Stimulated activated CD8-positive, alpha-beta memory T cell treated with anti-CD3 and anti-CD28 coated beads, Interleukin-2, amount 100 ng/mL, for 48 hours (primary cell): ENCODE measurements at places on chromosomes 11 and 22.

DNA sequence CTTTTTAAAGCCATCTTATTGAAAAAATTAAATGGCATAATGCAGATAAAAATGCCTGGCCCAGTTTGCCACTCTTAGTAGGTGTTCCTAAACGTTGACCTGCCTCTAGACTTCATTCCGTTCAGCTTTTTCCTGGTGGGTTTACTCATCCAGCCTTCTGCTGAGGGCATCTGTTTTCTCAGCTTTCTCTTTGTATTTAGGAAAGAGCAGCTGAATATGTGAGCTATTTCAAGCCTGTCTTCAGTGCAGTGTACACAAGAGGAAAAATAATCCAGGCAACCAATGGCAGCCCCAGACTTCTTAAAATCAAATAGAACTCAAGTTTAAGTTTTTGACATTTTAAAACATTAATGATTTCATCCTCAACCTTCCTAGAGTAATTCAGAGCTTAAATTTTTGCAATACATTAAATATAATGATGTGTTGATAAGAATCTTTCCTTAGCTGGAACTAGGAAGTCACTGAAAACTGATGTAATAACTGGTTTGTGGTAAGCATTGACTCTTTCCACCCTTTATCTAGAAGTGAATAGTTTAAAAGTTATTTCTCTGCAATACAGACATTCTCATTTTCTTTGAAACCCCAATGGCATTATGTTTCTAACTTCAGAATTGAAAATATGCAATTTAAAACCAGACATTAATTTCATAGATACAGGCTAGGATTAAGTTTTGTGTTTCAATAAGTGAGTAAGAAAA lies 165.4 kb downstream of the AASDHPPT start:
- DNase-seq = no peak

DNA sequence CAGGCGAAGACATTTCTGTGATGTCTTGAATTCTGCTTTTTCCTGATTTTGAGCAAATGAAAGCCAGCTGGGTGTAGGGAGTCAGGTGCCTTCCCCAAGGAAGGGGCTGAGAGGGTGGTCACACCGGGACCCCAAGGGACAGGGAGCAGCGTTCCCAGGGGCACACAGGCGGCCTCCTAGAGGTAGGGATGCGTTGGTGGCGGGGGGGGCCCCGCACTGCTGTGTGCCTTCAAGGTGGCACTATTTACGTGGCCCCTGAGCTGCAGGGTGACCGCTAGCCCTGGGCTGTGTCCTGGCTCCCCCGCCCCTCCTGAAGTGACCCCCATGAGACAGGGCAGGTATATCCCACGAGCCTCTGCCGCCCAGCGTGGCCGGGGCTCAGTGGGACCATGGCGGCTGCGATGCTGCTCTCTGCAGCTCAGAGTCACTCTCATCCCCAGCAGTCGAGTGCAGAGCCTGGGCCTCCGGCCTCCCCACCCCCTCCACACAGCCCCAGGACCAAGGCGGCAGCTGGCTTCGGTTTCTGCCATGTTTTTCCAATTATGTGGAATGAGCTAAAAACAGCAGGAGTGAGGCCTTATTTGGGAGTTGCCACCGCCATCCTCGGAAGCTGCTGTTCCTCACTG lies 60.9 kb downstream of the LRP5 start:
- no peak for DNase-seq

GRCh38 chr11:130429983-130430382 lies 1.6 kb upstream of the ADAMTS8 start:
- DNase-seq = no peak

- no peak for DNase-seq
Observed at GRCh38 chr11:16378906-16379305, 22.6 kb upstream of the SOX6 start.

DNA sequence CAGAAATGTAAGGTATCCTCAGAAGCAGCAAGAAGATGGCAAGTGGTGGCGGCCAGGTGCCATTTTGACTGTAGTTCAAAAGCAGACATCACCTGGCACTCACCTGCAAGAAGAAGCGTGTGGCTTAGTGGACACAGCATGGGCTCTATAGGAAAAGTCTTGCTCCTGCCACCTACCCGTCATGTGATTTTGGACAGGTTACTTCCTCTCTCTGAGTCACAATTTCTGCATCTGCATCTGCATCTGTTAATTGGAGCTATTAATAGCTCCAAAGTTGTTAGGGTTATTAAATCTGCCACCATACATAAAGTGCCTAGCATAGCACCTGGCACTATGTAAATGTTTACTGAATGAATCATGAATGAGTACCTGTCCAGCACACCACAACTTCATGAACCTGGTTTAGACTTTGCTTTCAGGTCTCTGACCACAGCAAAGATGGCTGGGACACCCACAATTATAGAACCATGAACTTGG lies 16.8 kb downstream of the RAB30 start:
- DNase-seq = no peak

- DNase-seq = no peak
Observed at GRCh38 chr11:19777377-19778102, 64.9 kb downstream of the NAV2 start.

DNA sequence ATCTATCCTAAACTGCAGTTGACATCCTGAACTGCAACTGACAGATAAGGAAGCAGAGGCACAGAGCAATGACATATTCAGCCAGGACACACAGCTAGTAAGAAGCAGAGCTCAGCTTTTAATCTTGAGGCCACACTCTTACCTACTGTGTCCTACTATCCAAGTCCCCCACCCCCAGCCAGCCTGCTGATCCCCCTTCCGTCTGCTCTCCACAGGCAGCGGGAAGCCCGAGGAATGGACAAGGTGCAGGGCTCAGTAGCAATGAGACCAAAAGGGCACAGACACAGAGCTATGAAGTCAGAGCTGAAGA lies 4.3 kb downstream of the POLR3H start:
- no peak for DNase-seq

- DNase-seq = no peak
Observed at GRCh38 chr11:7584910-7585309, 71.1 kb downstream of the PPFIBP2 start.

DNA sequence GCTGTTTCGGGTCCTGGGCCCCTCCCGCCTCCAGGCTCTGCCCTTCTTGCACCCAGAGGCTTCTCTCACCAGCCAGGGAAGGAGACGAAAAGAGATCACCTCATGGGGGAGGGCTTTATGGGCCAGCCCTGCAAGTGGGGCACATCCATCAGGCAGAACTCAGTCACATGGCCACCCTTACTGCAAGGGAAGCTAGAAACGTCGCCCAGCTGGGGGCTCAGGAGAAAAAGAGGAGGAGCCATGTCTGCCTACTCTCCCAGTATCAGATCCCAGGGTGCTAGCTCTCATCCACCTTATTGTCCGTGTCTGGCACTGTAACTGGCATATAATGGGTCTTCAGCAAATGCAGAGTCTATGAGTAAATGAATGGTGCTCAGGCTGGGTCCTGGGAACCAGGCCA lies 24.2 kb downstream of the MFNG start:
- no peak for DNase-seq

GRCh38 chr11:1844221-1845094 lies 5.7 kb downstream of the TNNI2 start:
- no peak for DNase-seq

DNA sequence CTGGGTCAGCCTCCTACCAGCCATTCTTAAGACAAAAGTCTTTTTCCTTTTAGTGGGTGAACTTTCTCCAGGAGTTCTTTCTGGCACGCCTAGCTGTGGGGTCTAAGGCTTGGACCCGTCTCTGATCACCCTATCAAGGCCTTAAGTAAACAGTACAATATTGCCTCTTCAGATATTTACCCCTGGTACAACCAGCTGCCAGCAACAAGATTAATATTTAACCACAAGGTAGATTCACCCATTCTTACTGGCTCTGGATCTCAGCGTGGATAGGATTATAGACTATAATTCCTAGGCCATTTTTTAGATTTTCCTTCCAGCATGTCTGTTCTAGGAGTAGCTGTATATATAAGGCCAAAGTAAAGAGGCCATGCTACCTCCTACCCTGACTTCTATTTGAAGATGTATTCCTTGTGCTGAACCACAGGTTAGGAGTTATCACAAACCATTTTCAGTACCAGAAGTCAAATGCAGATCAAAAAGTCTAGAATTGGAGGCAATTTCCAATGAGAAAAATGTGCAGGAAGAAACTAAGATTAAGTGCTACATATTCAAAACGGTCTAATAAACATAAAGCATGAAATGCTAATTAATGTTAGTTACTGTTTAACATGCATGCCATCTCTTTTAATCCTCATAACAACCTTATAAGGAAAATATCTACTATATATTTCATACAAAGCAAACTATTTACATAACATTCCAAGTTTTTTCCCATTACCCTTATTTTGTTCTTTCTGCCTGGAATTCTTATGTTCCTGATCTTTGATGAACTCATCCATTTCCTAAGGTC lies 110.0 kb upstream of the SYN3 start:
- no peak for DNase-seq

- DNase-seq = no peak
Observed at GRCh38 chr11:83933008-83933407, 646.8 kb upstream of the CCDC90B start.

DNA sequence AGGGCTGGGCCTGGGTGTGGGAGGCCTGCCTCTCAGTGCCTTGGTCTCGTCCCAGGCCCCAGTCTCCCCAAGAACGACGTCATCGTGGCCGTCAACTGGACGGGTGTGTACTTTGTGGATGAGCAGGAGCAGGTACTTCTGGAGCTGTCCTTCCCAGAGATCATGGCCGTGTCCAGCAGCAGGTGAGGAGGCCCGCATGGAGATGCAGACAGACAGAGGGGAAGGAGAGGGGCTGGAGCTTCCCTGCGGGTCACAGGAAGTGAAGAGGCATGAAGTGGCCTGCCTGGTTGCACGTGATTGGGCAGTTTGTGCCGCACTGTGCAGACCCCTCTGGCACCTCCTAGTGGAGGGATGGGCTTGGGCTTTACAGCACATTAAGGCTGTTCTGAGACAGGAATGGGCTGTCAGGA lies 70.4 kb downstream of the MYO7A start:
- peak; percentile 19 for DNase-seq
